ENCODE measurements at places on chromosomes 5 and 9. TPM values are rescaled to one million over a fixed set of nuclear protein-coding genes. Genes with fewer than 3 reads are reported as not detected.

- no peak for DNase-seq
Observed at GRCh38 chr5:142012186-142012785, 541 bp downstream of the GNPDA1 start.

DNA sequence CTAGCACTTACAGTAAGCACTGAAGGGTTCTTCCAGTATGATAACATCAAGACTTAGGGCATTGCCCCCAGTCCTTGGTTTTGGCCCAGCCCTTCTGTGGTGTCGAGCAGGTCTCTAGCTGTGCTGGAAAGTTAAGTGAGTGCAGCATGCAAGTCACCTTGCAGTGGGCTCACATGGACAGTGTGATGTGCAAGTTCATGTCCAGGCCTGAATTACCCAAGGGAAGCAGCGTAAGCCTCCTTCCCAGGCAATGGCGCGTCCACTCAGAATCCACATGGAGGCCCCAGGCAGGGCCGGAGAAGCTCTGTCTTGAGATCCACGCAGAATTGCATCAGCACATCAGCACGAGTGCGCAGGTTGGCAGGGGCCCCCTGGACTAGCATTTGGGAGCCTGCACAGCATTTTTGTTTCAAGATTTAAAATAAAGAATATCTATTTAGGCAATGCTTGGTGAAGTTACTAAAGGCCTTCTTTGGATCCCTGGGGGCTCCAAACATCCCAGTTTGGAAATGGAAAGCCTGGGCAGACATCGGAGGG, 108.4 kb upstream of the ALDH1B1 start:
- DNase-seq, result no peak

DNA sequence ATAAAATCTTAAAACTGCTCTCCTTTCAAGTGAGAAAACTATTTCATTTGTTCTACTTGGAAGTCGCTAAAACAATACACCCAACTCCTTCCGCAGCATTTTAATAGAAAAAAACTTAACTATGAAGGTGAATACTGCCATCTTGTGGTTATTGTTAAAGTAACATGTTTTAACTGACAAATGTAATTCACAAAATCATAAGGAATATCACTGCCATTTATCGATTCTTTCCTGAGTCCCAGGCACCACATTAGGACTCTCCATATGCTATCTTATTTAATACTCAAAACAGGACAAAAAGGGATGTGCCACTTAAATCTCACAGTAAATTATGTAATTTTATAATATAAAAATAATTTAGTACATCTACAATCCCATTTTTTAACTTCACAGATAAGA, 130.5 kb upstream of the ITGA1 start:
- DNase-seq, result no peak

- DNase-seq, result no peak
Observed at GRCh38 chr9:123349691-123350480, 6.1 kb upstream of the CRB2 start.

DNA sequence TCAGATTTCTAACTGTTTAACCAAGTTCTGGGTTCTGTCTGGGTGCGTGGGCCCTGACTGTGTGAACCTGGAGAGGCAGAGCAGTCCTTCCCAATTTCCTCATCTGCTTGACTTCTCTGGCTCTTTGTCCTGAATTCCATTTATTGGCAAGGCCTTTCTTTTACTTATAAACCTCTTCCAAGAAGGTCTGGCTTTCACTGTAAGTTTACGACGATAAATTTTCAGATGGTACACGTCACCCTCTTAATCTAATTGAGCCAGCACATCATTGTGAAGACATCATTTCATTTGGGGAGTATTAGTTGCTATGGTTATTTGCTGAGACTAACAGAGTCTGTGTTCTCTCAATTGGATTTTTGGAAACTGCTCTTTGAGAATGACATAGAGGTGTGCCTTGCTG, 92.4 kb downstream of the ARHGAP26 start:
- DNase-seq, result no peak

- no peak for DNase-seq
Observed at GRCh38 chr5:160159991-160160792, 40.9 kb upstream of the PWWP2A start.

Gene SPOUT1
- 15.1 TPM for total RNA-seq

Gene FBN2
- 0.56 TPM for total RNA-seq

DNA sequence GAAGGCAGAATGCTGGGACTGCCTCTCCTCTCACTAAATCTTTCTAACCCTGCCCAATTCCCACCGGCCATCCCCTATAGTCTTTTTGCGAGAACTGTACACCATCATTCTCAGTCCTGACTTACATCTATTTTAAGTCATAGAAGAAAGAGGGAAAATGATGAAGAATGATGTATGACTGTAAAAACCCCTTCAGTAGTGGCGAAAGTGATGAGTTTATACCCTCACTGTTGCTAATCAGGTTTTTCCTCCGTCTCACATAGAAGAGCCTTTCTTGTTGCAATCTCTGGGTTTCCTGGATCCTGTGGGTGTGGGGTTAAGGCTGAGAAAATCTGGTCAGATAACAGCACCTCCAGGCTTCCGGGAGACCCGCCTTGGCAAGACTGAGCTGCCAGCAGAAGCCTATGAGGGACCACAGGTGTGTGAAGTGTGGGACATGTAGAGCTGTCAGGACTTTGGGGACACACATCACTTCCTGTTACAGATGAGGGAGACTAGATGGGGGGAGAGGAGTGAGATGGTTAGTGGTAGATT, 147.1 kb upstream of the SLC12A2 start:
- no peak for DNase-seq

DNA sequence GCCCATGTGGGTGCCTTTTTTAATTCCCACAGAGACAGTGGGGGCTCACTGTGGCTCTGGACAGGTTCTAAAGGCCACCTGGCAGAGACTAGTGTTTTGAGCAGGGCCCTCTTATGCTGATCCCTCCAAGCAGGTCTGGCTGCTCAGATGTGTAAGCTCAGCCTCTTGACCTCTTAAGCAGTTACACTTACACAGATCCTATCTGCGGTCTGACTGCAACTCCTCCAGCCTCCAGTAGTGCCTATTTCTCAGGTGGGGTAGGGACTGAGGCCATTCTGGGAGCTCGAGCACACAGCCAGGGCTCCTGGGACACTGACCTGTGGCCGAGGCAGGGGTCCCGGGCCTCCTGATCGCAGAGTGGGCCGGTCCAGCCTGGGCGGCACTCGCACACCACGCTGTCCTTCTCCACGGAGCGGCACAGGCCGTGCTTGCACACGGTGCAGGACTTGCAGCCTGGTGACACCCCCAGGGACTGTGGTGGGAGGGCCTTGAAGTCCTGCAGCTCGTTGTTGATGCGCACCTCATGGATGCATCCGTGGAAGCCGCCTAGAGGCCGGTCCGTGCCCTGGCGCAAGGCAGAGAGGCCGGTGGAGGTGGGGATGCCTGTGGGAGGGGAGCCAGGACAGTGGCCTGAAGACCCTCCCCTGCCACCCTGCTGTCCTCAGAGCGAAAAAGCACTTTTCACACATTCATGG, 91.9 kb upstream of the PANK3 start:
- DNase-seq, result no peak

GRCh38 chr9:117656002-117656401, 48.2 kb upstream of the TLR4 start:
- no peak for DNase-seq

Gene CCL28
- total RNA-seq, result 1.4 TPM

GRCh38 chr5:17665836-17666235, 31.6 kb downstream of the TAF11L14 start:
- no peak for DNase-seq

GRCh38 chr5:127072861-127073846, at the start of gene C5orf63:
Gene C5orf63 (minus strand): TSS chr5:127073502. CDS start chr5:127058995, 14,507 bp downstream.
- no peak for DNase-seq

Gene HEMGN
- total RNA-seq, result 1.1 TPM

- DNase-seq, result no peak
Observed at GRCh38 chr5:175347027-175347426, 97.0 kb downstream of the DRD1 start.

Gene C1QTNF3
- total RNA-seq, result 2.9 TPM

GRCh38 chr5:142979636-142980035, 209.5 kb downstream of the ARHGAP26 start:
- no peak for DNase-seq

DNA sequence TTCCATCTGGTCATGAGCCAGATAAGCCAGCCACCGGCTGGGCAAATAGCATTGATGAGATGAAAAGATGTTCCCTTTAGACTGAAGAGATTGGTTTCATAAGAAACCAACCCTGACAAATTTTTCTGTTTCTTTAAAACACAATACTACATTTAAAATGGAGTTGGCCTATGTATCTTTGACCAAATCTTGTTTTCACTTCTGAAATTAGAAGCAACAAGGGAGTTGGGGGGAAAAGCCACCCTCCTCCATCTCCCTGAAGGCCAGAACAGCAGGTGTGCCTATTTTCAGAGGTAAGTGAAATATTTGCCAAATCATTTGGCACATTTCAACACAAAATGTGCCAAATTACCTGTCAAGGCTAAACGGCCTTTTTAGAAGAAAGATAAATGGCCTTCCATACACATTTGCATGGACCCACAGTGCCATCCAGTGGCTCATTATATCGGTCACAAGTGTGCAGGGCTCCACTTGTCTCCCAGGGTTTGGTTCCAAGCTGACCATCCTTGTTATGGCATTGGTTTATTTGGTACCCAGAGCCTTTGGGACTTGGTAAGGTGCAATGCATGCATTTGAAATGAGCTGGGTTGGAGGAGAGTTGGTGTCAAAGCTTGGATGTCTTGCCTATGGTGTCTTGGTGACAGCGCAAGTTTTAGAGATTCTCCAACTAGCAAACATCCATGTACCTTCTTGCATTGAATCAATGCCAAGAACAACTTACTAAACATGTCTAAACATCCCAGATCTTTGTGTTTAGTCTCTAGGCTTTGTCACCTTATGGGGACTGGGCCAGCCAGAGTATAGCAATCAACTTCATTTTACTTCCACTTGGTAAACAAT, 372.0 kb upstream of the KIF2A start:
- DNase-seq, result no peak

Gene ZDHHC11
- 4.0 TPM for total RNA-seq

DNA sequence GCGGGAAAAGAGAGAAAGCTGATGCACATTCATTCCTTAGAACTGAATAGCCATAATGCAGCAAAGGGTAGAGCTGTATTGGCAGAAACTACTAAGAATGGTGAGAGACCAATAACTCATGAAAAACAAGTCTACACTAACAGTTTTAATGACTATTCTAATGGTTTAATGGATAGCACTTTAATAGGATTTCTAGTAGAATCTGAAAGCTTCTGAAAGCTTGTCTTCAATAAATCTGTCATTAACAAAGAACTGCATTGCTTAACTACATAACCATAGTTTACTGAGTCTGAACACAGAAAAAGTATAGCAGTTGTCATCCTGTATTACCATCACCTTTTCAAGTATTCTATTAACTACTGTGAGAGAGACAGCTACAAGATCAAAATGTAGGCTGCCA, 617.8 kb upstream of the DMAC1 start:
- DNase-seq, result no peak

Gene TAF1L
- not detected for total RNA-seq

Gene ACOT12
- total RNA-seq, result not detected

DNA sequence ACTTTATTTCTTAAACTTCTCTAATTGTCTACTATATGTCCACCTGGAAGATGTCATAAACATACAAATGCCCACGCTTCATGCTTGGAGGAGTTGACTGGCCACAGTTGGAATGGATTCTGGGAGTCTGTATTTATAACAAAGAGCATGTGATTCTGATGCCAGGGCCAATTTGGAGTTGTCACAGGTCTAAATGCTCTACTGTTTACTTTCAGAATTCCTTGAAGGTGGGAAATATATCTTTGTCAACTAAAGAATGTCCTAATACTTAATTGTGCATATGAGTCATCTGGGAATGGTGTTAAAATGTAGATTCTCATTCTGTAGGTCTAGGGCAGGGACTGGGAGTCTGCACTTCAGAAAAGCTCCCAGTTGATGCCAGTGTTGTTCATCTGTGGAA, 196.1 kb downstream of the ANXA1 start:
- DNase-seq, result no peak

- DNase-seq, result no peak
Observed at GRCh38 chr9:137202966-137203365, 2.4 kb upstream of the TPRN start.

GRCh38 chr5:64532212-64532611, 26.4 kb downstream of the RGS7BP start:
- DNase-seq, result no peak

DNA sequence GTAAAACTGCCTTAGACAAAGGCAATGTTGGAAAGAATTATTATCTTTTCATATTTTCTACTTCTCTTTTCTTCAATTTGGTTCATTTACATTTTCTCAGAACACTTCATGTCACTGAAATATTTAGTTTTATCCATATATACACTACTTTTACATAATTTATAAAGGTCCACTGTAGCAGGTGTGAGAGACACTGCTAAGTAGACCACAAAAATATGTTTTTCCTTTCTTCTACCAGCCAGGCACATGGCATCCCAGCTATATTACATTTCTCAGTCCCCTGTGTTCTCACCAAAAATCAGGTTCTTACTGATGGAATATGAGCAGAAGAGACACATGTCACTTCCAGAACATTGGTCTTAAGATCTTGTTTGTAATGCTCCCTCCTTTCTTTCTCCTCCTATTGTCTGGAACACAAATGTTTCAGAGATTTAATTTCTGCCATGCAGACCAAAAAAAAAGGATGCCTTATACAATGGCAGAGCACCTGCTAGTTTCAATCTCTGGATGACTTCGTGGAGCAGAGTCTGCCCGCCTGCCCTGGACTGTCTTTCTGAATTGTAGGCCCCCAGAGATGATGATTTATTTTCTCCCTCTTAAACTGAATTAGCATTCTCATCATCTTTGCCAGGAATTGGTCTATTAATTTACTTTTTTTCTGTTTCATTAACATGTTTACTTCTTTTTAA, 125.4 kb upstream of the ACOT12 start:
- no peak for DNase-seq

GRCh38 chr9:108054131-108054630, 564.6 kb upstream of the KLF4 start:
- DNase-seq, result no peak

GRCh38 chr5:64814073-64814472, 45.3 kb downstream of the CWC27 start:
- DNase-seq, result no peak

Gene FAT2
- total RNA-seq, result not detected

Gene NIM1K
- total RNA-seq, result 0.79 TPM

- DNase-seq, result no peak
Observed at GRCh38 chr9:83560169-83560826, 22.1 kb upstream of the FRMD3 start.

- DNase-seq, result no peak
Observed at GRCh38 chr9:107593224-107593870, 103.8 kb upstream of the KLF4 start.

Gene SLC1A3
- 157 TPM for total RNA-seq

DNA sequence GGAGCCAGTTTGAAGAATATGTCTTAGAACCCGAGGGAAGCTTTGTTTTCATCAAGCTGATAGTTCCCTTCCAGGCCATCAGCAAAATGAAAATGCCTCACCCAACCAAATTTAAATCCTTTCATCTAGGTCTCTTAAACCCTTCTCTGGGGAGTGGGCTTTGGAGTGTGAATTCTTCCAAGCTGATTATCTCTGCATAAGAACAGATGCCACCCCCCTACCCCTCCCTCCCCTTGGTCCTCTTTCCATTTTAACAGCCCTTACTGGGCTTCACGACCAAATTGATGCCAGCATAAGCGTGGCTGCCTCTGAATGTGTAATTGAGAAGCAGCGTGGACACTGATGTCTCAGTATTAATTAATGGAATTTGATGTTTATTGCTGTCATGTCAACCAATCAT, 509.7 kb upstream of the CLINT1 start:
- DNase-seq, result no peak

GRCh38 chr9:98538203-98538602, 170.5 kb downstream of the GABBR2 start:
- no peak for DNase-seq

All from omental fat pad (tissue), 4 donors.